ENCODE measurements at places on chromosomes 11 and 22.

- DNase-seq: peak; percentile 81
Observed at GRCh38 chr11:78420255-78420764, 2.7 kb upstream of the GAB2 start.

GRCh38 chr22:48889887-48890692, 937.6 kb downstream of the BRD1 start:
- DNase-seq: no peak

DNA sequence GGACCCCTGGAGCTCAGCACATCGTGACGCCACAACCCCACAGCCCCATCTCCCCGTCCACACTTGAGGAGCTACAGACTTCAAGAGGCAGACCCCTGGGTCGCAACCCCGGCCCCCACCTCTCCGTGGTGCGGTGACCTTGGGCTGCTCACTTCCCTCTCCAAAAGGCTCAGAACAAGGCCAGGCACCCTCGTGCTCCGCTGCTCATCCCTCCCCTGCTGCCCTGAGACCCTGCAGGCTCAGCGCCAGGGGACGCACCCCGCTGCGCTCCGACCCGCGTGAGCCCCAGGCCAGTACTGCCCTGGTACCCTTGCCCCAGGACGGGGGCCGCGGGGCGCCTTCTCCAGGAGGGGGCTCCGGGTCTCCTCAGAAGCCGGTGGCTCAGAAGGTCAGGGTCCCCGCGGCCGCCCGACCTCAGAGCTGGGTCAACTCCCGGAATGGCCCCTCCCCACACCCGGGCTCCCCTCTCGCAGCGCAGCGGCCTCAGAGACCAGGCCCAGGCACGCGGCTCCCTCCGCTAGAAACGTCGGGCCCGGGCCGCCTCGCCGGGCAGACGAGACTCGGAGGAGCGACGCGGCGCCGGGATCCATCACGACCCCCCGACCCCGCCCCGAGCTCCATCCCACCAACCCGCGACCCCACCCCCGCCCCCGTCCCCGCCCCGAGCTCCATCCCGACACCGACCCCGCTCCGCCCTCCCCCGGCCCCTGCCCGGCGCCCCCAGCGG, 563 bp downstream of the GATD1 start:
- DNase-seq: no peak

- no peak for DNase-seq
Observed at GRCh38 chr11:66743271-66743968, 14.4 kb upstream of the SPTBN2 start.

DNA sequence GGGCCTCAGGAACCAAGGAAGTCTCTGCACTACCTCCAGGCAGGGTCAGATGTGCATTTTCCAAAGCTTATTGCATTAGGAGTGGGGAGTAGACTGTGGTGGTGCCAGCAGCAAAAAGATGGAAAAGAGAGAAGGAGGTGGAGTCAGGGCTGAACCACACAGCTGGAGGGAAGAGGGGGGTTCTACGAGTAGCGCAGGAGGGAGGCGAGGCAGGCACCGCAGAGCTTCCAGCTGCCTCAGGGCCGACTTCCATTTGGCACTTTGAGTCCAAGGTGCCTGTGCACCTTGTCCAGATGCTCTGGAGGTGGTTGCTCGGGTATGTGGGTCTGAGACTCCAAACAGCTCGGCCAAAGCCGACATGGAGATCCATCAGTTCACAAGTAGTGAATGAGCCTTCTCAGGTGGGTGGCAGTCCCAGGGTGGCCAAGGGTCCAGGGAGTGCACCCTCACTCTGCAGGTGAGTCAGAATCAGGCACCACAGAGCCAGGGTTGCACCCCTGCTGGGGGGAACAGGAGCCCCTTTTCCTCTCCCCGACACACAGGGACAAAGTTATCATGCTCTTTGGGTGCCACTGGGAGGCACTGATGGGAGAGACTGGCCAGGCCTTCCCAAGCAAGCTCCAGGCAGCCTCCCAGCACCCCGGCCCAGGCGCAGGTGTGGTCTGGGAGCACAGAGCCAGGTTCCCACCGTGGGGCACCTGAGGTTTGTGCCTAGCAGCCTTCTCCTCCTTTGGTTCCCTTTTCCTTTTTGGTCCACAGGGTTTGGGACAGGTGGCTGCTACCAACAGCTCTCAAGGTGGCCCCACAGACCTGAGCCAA, 30.2 kb downstream of the GGT5 start:
- no peak for DNase-seq

GRCh38 chr11:12897867-12898266, 111.2 kb upstream of the RASSF10 start:
- DNase-seq: peak; percentile 25

GRCh38 chr11:70290361-70291065, 20.0 kb downstream of the PPFIA1 start:
- DNase-seq: no peak

DNA sequence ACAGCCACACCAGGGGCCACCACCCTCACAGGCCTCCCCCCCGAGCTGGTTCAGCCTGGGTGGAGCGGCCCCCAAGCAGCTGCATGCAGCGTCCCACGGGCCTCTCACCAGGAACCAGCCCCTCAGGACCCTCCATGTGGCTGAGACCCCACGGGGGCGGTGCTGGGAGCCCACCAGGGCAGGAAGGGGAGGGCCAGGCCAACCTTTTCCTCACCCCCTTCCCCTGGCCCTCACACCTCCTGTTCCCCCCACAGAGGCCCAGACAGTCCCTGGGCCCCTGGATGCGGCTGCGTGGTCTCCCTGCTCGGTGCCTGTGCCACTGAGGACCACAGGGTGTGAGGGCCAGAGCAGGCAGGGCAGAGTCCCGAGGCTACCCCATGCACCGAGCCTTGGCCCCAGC, 46.5 kb downstream of the MOB2 start:
- DNase-seq: no peak

DNA sequence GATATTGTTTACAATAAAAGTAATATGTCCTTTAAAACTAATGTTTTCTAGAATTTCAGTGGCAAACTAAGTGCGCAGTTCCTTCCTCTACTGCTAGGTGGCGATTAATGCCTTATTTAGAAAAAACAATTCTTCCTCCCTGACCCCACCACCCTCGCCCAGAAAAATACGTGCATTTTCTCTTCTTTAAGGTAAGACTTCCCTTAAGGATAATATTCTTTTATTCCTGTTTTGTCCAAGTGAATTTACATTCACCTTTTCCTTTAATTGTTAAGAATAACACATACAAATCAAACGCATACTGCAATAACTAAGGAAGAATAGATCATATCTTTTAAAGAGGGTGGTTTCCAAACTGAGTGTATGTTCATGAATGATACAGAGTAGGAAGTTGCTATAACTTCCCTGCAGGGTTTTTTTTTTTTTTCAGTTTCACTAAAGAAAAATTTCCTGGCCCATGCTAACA, 17.0 kb upstream of the PSMA1 start:
- peak; percentile 29 for DNase-seq

GRCh38 chr11:119481021-119481666, 58.2 kb upstream of the THY1 start:
- peak; percentile 58 for DNase-seq

DNA sequence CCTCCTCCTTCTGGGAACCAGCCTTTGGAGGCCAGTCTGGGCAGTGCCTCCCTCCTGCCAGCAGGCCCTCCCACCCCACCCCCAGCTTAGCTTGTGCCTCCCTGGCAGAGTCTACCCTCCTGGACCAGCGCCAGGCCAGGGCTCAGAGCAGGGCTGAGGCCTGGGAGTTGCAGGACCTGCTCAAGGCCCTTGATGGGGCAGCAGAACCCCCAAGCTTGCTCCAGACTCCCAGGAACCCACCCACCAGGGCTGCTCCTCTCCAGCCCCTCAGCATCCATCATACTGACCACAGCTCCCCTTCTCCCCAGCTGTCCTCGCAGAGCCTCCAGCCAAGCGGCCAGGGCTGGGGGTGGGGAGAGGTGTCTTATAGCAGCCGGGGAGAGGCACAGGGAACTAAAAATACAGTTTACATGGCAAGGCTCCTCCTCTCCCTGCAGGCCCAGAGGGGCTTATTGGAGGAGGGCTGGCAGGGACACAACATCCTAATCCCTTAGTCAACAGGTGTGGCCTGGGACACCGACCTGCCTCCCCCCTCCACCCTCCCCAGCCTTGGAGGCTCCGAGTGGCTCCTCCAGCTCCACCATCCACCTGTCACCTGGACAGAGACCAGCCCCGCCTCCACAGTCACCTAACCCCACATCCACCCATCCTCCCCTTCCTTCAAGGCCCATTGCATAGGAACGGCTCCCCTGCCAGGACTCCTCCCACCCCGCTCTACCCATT, 5.2 kb upstream of the MB start:
- DNase-seq: no peak

GRCh38 chr11:72263361-72263760, 19.4 kb upstream of the PHOX2A start:
- no peak for DNase-seq

- no peak for DNase-seq
Observed at GRCh38 chr22:39617342-39617741, 46.8 kb downstream of the CACNA1I start.

GRCh38 chr11:64870176-64870892, 8.1 kb downstream of the EHD1 start:
- DNase-seq: peak; percentile 47

DNA sequence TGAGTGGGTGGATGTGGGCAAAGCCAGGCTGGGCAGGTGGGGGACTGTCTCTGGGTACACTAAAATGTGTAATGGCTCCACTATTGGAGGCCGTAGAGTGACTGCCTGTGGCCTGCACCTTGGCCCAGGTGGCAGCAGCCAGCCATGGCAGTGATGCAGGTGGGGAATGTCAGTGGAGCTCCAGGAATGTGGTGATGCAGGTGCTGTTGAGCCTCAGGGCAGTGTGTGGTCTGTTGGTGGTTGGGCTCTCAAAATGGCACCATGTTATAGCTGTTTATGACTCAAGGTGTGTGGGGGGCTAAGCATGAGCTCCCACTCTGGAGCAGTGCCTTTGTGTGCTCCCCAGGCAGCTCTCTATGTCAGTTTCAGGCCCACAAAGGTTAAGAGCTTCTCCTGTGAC, 40.2 kb upstream of the CCDC90B start:
- no peak for DNase-seq

DNA sequence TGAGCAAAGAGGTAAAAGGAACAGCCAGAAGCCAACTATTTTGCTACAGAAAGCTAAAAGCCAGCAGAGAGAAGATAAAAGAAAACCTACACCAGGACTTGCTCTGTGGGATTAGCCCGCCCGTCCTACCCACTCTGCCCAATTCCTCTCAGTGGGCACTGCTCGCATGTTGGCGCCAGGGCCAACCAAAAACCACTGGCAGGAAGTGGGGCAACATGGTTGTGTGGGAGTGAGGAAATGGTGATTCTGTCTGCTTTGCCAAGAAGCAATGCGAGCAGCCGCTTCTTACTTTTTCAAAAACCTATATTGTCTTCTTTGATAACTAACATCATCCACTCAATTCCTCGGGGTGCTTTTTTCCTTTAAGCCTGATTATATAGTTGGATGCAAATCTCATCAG, 14.2 kb upstream of the APOA1 start:
- DNase-seq: no peak

DNA sequence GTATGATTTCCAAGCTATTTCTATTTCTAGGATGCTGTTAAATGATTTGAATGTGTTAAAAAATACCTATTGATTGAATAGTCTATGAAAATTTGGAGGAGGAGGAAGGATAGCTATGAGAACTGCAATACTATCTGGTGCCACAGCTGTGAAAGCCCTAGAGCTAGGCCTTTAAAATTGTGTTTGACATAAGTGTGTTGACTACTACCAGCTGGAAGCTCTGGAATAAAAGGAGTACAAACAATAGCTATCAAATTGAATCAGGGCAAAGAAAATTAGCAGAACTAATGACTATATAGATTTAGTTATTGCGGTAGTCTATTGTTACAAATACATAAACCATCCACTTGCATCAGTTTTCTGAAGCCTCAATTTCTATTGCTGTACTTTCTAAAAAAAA, 124.8 kb upstream of the CNTN5 start:
- no peak for DNase-seq

- no peak for DNase-seq
Observed at GRCh38 chr11:64801158-64801464, 1.9 kb downstream of the MAP4K2 start.

DNA sequence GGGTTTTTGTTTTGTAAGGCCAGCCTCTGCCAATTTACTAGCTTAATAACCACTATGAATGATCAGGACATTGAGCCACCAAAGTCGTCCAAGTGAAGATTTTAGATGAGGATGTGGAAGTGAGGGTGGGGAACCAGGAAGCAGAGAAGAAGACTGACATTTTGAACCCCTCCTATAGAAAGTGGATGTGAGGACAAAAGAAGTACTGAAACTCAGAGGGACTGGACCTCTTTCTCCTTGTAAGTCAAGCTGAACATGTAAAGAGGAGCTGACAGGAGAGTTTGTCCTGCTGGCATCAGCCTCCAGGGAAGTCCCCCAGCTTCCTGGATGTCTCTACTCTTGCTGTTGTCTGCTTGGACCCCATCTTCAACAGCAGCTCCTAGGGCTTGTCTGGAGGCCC, 338.2 kb upstream of the NCAM1 start:
- no peak for DNase-seq

DNA sequence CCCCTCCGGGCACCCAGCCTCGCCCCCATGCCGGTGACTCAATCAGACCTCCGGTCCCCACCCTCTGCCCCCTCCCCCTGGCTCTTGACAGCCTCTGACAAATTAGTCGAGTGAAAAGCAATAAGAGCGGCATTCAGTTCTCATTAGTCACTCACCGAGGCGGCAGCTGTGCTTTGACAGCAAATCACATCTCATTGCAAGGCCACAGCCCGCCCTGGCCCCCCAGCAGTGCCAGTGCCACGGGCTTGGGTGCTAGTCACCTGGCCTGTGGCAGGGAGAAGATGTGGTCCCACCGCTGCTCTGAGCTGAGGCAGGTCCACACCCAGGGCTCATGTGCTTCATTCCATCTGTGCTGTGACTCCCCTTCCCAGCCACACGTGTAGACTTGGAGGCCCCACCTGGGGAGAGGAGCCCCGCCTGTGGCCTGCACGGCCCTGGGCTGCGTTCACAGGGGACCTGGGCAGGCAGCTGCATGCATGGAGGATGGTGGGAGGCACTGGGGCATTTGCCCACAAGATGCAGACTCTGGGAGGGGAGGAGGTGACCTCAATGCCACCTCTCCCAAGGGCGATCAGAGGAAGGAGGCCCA, 7.4 kb upstream of the TH start:
- DNase-seq: no peak

DNA sequence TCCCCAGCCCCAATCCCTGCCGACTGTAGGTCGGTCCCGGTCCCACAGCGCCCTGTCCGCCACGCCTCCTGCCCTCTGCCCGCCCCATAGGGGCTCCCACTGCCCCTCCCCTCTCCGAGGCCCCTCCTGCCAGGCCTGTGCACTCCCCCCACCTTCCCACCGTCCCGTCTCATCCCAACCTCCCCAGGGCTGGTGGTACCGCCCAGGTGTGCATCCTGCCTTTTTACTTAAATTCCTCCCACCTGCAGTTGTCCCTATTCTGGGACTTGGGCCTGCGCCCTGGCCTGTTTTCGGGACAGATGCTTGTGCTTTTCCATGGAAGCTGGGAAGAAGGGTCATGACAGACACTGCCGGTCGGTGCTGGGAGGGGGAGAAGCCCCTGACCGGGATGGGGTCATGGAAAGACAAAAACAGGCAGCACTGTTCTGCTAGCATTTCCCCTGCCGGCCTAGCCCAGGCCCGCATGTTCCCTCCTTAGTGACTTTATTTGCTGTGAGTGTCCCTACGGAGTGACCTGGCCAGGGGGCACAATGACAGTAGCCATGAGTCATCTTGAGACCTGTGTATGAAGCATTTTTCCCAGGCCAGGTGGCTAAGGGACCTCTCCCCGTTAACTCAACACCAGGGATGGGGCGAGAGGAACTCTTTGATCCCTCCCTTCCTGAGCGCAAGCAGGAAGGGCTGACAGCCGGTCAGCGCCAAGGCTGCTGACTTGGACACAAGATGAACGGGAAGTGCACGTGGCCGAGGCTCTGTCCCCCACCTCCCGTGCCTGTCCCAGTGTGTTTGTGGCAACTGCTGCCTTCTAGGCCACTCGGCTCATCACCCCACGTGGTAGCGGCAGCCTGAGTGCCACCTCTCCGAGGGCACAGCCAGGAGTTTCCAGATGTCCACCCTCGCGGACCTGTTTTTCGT, 7.1 kb downstream of the TBX1 start:
- DNase-seq: peak; percentile 88

All from dermis microvascular lymphatic vessel endothelial cell (primary cell).